ENCODE measurements at places on chromosomes 6 and 20.

DNA sequence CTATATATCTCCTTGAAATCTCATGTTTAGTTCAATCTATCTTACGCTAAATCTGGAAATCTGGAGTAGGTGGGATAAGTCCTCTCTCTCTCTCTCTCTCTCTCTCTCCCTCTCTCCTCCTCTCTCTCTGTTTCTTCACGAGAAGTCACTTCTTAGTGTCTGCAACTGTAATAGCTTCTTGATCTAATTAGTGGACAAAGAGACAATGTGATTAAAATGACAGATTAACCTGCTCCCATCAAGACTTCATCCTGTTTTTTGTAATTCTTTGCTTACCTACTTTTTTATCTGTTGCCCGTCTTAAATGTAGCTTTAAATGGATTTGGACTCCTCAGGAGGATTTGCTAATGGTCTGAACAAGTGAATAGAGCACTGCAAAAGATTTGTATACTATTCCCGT, 2.5 kb upstream of the FYN start:
- peak overlapping the region; percentile 46 for H3K4me3 ChIP-seq
- no peak for DNase-seq
- peak overlapping the region; percentile 37 for H3K27ac ChIP-seq

DNA sequence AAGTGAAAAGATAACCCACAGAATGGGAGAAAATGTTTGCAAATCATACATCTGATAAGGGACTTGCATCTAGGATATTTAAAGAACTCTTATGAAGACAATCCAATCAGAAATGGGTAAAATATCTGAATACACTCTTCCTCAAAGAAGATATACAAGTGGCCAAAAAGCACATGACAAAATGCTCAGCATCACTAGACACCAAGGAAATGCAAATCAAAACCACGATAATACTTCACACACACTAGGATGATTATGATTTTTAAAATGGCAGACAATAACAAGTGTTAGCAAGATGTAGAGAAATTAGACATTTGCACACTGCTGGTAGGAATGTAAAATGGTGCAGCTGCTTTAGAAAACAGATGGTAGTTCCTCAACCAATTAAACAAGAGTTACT, 34.8 kb upstream of the SIRT5 start:
- no peak for DNase-seq
- peaks cover 6% of the 10 kb centered on the region for H3K27me3 ChIP-seq
- no peaks in the 10 kb centered on the region for H3K36me3 ChIP-seq

DNA sequence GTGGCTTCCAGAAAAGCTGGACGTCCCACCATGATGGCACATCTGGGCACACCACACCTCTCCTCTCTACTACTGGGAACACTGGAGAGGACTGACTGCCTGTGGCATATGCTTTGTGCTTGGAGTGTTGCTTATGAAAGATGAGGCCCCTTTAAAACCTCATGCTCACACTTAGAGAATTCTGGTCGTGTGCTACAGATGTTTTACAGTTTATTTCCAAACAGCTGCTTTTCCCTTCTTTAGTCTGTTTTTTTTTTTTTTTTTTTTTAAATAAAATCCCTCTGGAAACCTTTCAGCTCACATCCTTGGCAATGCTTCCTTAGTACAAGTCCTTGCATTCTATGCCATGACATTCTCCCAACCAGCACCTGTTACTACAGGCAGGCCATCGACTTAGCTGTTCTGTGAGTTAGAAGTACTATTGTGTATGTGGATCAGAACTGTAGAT, 60.3 kb downstream of the BMP6 start:
- DNase-seq, result no peak
- H3K4me3 ChIP-seq, result no peak overlapping the region
- H3K27me3 ChIP-seq, result peaks cover 13% of the 10 kb centered on the region
- H3K4me1 ChIP-seq, result no peaks in the 10 kb centered on the region
- no peaks in the 10 kb centered on the region for H3K36me3 ChIP-seq

- peaks cover 7% of the 10 kb centered on the region for H3K36me3 ChIP-seq
- H3K4me1 ChIP-seq, result peaks cover 34% of the 10 kb centered on the region
- DNase-seq, result no peak
- H3K4me3 ChIP-seq, result no peak overlapping the region
- peaks cover 14% of the 10 kb centered on the region for H3K27me3 ChIP-seq
Measured at GRCh38 chr6:26316291-26316690, 48.7 kb upstream of the BTN3A2 start.

GRCh38 chr6:163999475-164000125, 585.1 kb downstream of the QKI start:
- no peaks in the 10 kb centered on the region for H3K4me1 ChIP-seq
- no peak overlapping the region for H3K27ac ChIP-seq
- no peak for DNase-seq
- H3K4me3 ChIP-seq, result no peak overlapping the region
- no peaks in the 10 kb centered on the region for H3K27me3 ChIP-seq

- DNase-seq, result no peak
- no peak overlapping the region for H3K27ac ChIP-seq
- H3K36me3 ChIP-seq, result no peaks in the 10 kb centered on the region
- H3K27me3 ChIP-seq, result no peaks in the 10 kb centered on the region
- no peak overlapping the region for H3K4me3 ChIP-seq
Measured at GRCh38 chr20:62051144-62051543, 14.5 kb downstream of the TAF4 start.

GRCh38 chr20:58483470-58483869, 31.7 kb downstream of the APCDD1L start:
- H3K27ac ChIP-seq, result no peak overlapping the region
- no peak for DNase-seq
- no peak overlapping the region for H3K4me3 ChIP-seq
- H3K4me1 ChIP-seq, result peaks cover 2% of the 10 kb centered on the region
- peaks cover 12% of the 10 kb centered on the region for H3K27me3 ChIP-seq

DNA sequence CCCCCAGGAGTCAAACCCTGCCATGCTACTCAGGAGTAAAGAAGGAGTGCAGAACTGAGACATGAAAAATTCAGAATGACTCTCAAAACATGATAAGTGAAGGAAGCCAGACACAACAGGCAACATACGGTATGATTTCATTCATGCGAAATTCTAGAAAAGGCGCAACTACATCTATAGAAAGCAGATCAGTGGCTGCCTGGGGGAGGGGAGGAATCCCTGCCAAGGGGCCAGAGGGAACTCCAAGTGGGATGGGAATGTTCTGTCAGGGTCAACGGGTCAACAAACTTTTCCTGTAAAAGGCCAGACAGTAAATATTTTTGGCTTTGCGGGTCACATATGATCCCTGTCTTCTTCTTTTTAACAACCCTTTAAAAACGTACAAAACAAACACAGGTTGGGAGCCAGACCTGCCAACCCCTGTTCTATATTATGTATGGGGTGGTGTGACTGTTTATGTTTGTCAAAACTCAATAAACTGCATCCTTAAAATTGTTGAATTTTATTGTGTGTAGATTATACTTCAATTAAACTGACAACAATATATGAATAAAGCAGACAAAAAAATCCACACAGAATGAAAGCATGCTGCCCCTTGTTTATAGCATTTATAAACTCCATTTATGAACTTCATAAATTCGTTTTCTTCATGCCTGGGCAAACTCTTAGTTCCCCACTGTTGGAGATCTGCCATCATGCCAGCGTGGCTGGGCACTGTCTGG, 56.6 kb upstream of the TRAF3IP2 start:
- H3K27me3 ChIP-seq, result no peaks in the 10 kb centered on the region
- H3K36me3 ChIP-seq, result peaks cover 9% of the 10 kb centered on the region
- DNase-seq, result no peak
- no peak overlapping the region for H3K4me3 ChIP-seq
- no peak overlapping the region for H3K27ac ChIP-seq
- H3K4me1 ChIP-seq, result peaks cover 6% of the 10 kb centered on the region

DNA sequence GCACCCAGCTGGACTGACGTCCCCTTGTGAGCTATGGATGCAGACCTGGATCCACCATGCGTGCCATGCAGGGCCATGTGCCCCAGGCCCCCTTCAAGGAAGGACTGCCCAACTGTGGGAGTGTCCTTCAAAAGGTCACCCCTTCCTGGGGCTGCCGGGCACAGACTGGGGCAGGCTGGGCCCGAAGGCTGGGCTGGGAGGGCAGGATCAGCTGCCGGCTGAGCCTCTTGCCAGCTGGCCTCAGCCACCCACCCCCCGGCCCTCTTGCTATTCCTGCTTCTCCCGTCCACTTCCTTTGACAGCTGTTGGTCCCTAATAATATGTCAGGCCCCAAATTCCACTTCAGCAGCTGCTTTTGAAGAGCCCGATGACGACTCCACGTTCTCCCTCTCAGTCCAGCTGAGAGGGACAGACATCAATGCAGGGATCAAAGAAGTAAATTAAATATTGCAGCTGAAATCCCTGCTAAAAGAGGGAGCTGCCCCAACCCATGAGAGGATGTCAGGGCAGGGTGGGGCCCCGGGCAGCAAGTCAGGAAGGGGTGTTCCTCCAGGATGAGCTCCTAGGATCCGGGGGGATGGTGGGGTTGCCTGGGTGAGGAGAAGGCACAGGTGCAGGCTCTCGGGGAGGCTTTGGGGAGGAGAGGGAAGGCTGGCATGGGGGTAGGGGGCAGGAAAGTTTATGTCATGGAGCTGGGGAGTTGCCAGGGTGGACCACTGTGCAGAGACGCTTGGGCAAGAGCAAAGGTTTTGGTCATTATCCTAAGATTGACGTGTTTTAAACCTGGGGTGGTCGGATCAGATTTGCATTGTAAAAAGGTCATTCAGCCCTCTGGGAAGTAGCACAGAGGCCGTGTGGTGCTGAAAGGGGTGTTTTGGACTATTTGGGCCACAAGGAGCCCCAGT, 185.0 kb downstream of the ANKRD60 start:
- DNase-seq, result no peak
- no peaks in the 10 kb centered on the region for H3K36me3 ChIP-seq
- H3K27me3 ChIP-seq, result no peaks in the 10 kb centered on the region

All from activated naive CD8-positive, alpha-beta T cell treated with anti-CD3 and anti-CD28 coated beads, Interleukin-2, amount 10 ng/mL, durations not matched to agents 7 days and 5 days (primary cell).